Activated naive CD4-positive, alpha-beta T cell (primary cell): ENCODE measurements at places on chromosomes 3 and 15.

DNA sequence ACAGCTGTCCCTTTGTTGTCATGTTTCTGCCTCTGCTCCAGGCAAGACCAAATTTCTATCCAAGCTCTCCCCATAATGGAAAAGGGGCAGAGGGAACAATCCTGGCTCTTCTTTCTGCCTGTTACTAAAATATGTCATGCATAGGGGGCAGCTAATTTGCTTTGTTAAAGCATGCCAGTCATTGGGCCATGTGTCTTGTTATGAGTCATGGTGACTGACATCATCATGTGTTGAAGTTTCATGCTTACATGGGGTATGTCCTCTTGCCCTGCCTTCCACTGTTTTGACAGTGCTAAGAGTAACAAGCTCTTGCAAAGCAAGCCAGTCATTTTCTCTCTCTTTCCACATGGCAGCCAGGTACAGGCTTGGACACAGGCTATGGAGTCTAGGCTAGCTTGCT lies 268.9 kb downstream of the GABRB3 start:
- DNase-seq: no peak

GRCh38 chr15:99564221-99565048 lies 1.3 kb upstream of the MEF2A start:
- no peak for DNase-seq

DNA sequence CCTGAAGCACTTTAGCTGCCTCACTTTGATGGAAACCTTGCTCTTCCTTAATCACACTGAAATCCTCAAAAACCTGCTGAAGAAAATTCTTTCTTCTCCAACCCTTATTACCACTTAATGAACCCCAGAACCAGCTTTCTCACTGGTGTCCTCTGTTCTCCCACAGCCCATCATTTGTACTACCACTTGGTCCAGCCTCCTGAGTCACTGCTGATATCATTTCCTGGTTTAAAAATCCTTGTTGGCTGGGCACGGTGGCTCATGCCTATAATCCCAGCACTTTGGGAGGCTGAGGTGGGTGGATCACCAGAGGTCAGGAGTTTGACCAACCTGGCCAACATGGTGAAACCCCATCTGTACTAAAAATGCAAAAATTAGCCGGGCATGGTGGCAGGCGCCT lies 418.6 kb upstream of the KCNMB2 start:
- no peak for DNase-seq

DNA sequence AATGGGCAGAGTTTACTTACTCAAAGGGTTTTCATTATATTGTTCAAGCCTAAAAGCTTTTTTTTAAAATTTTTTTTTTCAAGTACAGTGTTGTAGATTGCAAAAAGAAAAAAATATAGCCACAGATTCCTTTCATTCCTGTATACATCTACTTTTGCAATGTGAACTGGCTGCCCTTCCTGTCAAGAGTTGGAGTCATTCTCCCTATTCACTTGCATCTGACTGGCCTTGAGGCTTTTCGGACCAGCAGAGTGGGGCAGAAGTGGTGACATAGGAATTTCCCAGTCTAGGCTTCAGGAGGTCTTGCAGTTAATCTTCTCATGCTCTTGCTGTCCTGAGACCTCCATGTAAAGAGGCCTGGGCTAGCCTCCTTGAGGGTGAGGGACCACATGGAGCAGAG lies 218.3 kb upstream of the CFAP20DC start:
- no peak for DNase-seq

GRCh38 chr15:51752888-51753287 lies 1.5 kb downstream of the TMOD2 start:
- no peak for DNase-seq

- DNase-seq: no peak
Measured at GRCh38 chr3:61890167-61890566, 328.8 kb downstream of the PTPRG start.

- no peak for DNase-seq
Measured at GRCh38 chr3:72536206-72536877, 311.9 kb downstream of the SHQ1 start.

- no peak for DNase-seq
Measured at GRCh38 chr15:101781928-101782327, 21.4 kb upstream of the OR4F6 start.

DNA sequence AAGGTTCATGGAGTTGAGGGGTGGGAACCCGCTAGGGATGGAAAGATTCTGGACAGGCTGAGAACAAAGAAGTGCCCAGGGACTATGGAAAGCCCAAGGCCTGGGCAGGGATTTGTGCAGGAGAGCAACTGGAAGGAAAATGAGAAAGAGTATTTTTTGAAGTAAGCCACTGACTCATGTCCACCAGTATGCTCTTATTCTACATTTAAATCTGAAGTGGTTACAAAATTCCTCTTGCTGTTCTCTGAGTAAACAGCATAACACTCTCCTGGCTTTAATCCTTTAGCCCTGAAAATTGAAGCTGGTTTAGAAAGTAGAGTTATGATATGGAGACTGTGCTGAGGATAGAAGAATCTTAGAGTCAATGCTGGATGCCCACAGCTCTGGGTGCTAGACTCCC lies 165.2 kb downstream of the ISL2 start:
- DNase-seq: no peak

- no peak for DNase-seq
Measured at GRCh38 chr3:80682235-80682634, 914.4 kb upstream of the ROBO1 start.

- DNase-seq: no peak
Measured at GRCh38 chr3:189988854-189989253, 131.8 kb downstream of the P3H2 start.

GRCh38 chr3:197520311-197521276 lies 35.2 kb downstream of the BDH1 start:
- no peak for DNase-seq

DNA sequence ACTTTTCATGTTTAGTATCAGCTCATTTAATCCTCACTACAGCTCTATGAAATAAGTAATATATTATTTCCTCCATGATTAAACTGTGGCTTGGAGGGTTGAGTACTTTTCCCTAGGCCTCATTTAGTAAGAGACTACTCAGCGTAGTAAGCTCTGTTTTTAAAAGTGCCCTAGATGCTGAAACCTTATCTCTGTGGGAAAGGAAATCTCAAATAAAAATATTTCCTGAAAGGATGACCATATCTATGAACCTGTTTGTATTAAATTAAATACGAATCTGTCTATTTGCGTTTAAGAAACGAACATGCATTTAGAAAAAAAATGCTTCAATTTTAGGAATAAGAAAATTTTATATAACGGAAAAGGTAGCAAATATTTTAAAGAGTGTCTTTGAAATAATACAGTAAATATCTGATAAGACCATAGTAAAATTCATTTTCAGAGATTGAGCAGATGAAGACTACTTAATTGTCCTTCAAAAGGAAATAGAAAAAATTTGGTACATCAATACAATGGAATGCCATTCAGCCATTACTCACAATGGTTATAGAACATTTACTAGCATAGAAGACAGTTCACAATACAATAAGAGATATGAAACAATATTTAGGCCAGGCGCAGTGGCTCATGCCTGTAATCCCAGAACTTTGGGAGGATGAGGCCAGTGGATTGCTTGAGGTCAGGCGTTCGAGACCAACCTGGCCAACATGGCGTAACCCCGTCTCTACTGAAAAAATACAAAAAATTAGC lies 56.2 kb downstream of the ATG7 start:
- DNase-seq: no peak

DNA sequence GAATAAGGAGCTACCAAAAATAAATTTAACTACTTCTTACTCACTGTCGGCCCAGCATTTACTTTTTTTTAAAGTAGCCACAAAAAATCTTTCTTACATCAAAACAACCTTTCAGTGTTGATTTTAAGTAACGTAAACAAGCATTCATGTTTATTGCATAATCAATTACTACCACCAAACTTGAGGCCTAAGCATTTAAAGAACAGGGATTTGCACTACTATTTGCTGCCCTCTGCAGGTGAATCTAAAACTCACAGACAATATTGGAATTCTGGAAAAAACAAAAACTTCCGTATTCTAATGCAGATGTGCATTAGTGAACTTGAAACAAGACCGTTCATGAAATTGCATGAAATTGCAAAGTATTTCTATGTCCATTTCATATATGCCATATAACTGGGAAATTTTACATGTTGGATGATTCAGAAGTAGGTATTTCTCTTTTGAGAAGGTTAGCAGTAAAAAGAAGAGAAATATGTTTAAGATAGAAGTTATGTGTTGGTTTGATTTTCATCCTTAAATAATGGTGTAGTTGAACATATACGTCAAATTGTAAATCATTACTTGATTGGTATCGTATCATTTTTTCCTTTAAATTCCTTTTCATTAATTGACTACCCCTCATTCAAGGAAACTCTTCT lies 55.6 kb downstream of the CGGBP1 start:
- no peak for DNase-seq

- DNase-seq: no peak
Measured at GRCh38 chr3:174755833-174756829, 103.0 kb upstream of the NAALADL2 start.

DNA sequence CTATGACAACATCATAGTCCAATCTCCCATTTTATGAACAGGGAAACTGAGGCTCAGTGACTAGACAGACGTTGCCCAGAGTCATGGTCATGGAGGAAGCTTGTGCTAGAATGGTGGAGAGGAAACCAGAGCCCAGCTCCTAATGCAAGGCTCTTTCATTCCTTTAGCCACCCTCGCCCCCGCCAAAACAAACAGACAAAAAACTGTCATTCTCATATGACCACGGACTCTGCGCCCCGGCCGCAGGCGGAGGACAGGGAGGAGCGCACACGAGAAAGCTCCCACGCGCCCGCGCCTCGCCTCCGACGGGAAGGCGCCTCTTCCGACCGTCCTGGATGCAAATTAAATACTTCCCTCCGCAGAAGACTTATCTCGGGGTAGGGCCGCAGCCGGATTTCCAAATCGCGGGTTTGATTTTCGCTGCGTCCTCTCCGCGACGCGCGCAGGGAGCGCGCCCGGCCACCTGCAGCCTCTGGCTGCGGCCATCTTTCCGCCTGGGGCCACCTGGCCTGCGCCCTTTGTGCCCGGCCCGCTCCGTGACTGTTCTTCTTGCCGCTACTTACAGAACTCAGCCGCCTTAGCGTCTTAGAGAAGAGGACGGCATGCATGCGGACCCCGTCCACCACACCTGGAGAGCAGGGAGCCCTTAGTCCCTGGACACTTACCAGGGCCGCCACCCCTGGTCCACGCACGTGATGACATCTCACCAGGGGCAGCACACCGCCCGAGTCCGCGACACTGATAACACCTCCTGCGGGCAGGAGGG lies 670 bp upstream of the ATP13A3 start:
- no peak for DNase-seq

DNA sequence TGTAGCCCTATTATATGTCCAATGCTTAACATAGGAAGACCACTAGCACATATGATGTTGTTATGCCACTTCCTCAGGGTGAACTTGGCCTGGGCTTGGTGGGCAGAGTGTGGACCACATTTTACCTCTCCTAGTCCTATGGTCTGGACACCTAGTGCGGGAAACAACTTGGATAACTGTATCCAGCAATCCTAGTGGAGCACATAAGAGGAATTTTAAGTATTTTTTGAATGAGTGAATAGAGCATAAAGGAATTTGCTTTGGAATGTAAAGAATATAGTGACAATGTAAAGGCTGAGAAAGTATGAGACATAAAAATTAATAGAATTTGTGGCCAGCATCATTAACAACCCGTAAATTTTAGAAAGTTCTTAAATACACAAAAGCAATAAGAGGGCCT lies 528.9 kb downstream of the IGSF11 start:
- no peak for DNase-seq

DNA sequence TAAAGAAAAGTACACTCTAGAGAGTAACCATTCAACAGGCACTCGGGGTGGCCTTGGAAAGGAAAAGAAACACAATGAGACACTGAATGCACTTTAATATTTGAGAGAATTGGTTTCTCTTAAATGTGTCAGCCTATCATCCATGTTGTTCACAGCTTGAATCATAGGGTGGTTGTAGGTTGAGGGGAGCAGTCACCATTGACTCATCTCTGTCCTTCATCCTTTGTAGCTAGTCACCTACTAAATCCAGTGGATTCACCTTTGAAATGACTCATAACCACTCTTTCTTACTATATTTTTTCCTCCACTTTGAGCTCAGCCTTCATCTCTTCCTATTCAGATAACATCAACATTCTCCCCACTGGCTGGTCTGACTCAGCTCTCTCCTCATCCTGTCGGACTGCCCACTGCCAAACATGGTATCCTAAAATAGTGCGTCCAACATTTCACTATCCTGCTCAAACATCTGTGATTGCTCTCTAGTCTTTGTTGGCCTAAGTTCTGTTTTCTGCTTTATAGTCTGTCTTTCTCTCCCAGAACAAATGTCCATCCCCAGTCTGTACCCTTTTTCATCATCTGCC lies 182.7 kb upstream of the GADL1 start:
- no peak for DNase-seq

DNA sequence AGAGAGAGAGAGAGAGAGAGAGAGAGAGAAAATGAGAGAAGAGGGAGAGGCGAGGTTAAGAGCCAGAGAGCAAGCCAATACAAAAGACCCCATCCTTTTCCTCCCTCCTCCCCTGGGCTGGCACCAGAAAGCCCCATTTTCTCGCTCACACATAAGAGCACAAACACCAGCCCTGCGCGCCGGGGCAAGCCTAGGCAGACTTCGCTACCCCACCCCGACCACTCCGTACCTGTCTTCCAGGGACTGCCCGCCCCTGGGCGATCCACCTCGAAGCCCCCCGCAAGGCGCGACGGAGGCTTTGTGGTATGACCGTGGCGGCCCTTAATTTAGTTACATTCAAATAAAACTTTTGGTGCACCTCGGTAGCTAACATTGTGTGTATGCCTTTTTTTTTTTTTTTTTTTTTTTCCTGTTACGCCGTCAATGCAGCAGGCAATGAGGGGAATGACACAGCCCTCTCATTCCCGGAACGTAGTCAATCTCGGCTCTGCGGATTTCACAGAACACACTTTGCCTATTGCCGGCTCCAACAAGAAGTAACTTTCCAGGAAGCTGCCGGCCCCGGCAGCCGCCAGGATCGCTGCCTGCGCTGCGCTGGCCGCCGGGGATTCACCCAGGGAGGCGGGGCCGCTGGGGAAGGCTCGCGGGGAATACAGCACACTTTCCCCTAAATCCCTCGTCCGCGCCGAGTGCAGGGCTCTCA lies 7.7 kb downstream of the BCL6 start:
- no peak for DNase-seq

GRCh38 chr3:49617390-49618013 lies 56.6 kb upstream of the APEH start:
- DNase-seq: no peak

GRCh38 chr3:183815951-183816475 lies 9.4 kb downstream of the MAP6D1 start:
- DNase-seq: no peak

GRCh38 chr3:110311541-110311940 lies 760.1 kb upstream of the NECTIN3 start:
- DNase-seq: no peak

- no peak for DNase-seq
Measured at GRCh38 chr15:99509686-99510461, 55.9 kb upstream of the MEF2A start.
